Stimulated activated CD8-positive, alpha-beta memory T cell treated with anti-CD3 and anti-CD28 coated beads, Interleukin-7, amount 100 ng/mL, for 1 hour (primary cell): ENCODE measurements at places on chromosomes 5 and 9.

DNA sequence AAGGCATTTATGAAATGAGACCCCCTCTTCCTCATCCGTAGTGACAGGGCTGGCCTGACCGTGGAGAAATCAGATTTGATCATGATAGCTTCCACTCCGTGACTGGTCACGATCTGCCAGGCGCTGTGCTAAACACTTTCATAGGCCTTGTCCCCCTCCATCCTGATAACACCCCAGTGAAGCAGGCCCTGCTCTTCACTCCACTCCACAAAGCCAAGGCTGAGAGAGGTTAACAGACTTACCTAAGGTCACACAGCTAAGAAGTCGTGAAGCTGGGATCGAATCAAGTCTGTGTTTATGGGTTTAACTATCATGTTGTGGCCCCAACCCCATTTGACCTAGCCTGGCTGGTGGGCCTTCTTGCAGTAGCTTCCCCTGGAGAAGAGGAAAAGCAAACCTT lies 53.3 kb upstream of the IL17B start:
- no peak for DNase-seq

GRCh38 chr5:174378121-174378874 lies 332.8 kb downstream of the NSG2 start:
- DNase-seq, result no peak

DNA sequence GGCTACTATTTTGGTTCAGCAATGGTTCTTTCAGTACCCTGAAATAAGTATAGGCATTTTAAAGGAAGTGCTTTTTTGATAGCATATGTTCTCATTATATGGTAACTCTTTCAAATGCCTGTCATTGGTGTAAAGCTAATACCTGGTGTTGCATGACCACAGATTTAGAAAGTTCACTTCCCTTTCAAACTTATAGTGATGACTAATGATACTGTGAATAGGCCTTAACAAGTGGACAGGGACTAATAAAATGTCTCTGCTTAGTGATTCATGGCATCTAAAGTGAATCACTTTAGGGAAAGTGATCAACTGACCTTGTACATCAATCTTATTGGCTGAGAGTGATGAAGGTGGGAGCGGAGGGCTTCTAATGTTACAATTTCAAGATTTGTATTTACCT lies 21.6 kb downstream of the MRPL22 start:
- no peak for DNase-seq

DNA sequence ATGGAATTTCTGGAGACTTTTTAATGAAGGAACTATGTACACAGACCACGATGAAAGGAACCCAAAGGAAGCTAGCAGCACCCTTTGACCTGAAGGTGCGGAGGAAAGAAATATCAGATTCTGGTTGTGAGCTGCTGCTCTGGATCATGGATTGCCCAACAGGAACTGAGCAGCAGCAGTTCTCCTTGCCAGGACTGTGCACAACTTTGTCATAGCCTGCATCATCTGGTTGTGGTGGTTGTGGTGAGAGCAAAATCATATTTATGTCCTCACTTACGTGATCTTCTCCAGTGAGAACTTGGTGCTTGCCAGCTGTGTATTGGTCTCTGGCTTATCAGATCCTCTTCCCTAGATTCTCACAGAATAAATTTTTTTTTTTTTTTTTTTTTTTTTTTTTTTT lies 70.7 kb upstream of the LPAR1 start:
- no peak for DNase-seq

GRCh38 chr5:150391064-150391834 lies 21.5 kb downstream of the CD74 start:
- no peak for DNase-seq

DNA sequence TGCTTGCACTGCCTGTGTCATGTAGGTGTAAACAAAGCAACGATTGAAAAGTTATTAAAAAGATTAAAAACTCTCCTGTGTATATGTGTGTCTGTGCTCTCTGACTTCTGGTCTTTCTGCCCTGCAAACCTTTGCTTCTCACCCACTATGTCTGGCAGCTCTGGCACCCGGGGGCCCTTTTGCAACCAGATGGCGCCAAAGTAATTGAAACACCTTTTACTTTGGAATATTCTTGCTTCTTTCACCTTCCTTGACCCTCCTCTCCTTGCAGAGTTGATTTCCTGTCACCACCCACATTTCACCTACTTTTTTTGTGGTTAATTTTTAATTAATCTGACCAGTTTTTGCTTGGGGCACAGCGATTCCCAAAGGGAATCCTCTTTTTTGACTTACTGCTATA lies 275.5 kb downstream of the ARHGEF28 start:
- DNase-seq, result no peak

- no peak for DNase-seq
These were observed 474.3 kb upstream of the KIF2A start for GRCh38 chr5:61831736-61832135.

- DNase-seq, result no peak
These were observed 167.9 kb upstream of the ACTBL2 start for GRCh38 chr5:57650360-57651069.

GRCh38 chr5:127083711-127084110 lies 10.4 kb upstream of the C5orf63 start:
- DNase-seq, result no peak

GRCh38 chr5:67163231-67163756 lies 33.3 kb downstream of the CD180 start:
- DNase-seq, result no peak

- no peak for DNase-seq
These were observed 23.3 kb upstream of the MGAT1 start for GRCh38 chr5:180825768-180826525.

DNA sequence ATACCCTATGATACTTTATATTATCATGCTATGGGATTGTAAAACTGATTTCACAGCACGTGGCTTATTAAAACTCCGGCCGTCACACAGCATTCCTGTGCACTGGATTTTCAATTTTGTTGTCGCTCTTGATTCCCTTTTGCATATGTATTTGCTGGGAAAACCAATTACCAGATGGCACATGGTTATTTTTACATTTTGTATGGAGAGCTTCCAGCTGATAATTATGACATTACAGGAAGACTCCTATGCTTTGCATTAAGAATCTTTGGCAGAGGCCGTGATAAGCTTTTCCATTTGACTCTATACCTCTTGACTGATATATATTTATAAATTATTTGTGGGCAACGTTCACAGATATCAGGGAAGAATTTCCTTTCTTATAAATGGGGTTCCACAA lies 381.2 kb upstream of the RORB start:
- DNase-seq, result no peak

DNA sequence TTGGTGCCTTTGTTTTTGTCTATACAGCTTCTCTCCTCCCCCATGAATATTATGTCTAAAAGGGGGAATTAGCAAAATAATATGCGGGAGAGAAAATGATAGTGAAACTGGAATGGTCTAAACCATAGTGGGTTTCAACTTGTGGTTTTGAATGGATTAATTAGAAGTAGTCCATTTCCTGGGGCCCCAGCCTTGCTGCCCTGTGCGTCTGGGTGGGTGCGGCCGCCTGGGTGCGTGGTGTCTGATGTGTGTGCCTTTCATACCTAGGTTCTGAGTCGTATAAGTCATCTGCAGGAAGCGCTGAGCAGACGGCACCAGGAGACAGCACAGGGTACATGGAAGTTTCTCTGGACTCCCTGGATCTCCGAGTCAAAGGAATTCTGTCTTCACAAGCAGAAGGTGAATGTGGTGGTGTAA lies 120.0 kb upstream of the CACNA1B start:
- DNase-seq, result no peak

DNA sequence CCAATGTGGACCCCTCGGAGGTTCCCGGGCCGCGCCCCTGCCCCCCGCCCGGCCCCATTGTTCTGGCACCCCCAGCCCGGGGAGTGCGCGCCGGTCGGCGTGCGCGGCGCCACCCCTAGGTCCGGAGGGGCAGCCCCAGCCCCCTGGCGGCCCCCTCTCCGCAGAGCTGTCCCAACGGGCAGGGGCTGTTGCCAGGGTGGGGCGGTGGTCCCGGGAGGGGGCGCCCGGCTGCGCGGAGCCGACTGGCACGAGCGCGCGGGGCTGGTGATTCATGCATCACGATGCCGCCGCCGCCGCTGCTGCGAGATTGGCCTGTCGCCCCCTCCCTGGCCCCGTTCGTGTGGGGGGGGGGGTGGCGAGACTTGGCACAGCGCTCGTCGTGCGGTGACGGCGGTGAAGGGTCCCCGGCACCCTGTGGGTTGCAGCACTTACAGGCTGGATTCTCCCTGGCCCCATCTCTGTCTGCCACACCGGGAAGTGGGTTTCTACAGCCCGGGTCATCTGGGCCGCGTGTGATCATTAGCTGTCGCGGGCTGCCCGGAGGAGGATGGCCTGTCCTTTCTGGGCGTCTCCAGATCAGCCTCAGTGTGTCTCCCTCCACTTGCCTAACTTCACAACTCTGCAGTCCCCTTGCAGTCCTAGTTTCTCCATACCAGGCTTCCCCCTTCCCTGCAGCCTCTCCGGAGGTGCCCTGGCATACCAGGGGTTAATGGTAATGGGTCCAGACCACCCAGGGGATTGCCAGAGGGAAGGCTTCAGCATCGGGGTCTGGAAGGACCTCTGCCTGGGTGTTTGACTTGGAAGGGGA lies 858 bp downstream of the NCS1 start:
- peak; percentile 13 for DNase-seq

- no peak for DNase-seq
These were observed 47.5 kb downstream of the NEURL1B start for GRCh38 chr5:172688349-172689217.

- no peak for DNase-seq
These were observed 460 bp downstream of the DMRTA1 start for GRCh38 chr9:22446950-22447617.

- DNase-seq, result no peak
These were observed 150.2 kb downstream of the MACROH2A1 start for GRCh38 chr5:135248801-135249231.

- DNase-seq, result no peak
These were observed 102.4 kb downstream of the MED27 start for GRCh38 chr9:131977109-131977838.

DNA sequence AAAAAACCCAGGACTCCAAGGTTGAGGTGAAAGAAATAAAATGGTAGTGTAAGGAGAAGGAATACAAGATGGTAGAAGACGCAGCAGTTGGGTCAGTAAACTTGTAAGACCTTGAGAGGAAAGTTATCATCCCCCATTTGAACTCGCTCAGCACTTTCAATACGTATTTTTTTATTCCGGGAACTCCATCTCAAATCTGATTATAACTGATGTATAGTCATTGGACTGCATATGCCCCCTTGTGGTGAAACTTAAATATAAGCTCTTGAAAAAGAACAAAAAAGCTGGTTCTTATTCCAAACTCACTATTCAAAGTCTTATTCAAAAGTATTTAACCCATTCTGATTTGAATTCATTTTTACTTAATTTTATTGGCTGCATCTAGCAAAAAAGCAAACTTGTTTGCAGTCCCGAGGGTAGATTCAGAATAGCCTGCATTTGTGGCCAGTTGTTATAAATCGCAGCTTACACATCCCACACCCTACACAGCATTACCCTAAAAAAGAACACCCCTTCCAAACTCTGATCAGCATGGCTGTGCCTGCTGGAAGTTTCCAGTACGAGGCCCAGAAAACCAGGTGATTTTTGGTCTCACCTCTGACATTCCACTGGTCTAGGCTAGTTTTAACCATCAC lies 118.0 kb downstream of the ESM1 start:
- no peak for DNase-seq

GRCh38 chr5:79416499-79416898 lies 97.4 kb downstream of the HOMER1 start:
- DNase-seq, result no peak

- no peak for DNase-seq
These were observed 194.0 kb downstream of the SEMA6A start for GRCh38 chr5:116380621-116381020.

DNA sequence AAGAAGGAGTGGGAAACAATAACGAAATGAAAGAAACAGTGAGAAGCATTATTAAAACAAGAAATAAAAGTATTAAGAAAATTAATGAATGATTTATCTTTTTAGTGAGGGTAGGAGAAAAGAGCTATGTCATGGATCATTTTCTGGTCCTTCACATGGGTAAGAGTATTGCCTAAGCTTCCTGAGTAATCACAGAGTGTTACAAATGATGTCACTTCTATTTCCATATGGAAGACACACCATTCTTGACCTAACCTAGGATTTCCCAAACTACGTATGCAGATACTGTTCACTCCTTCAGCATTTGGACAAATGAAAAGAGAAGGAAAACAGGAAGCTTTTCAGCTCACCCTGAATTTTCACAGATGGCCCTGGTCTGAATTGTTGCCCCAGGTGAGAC lies 3.3 kb upstream of the TSLP start:
- DNase-seq, result no peak

- no peak for DNase-seq
These were observed 556.9 kb downstream of the PTPRD start for GRCh38 chr9:10055886-10056395.

- no peak for DNase-seq
These were observed 47.8 kb downstream of the WWC1 start for GRCh38 chr5:168339109-168339771.

GRCh38 chr5:72379936-72380335 lies 59.8 kb downstream of the PTCD2 start:
- no peak for DNase-seq

- no peak for DNase-seq
These were observed 41.6 kb downstream of the TSTD2 start for GRCh38 chr9:97591535-97591934.

DNA sequence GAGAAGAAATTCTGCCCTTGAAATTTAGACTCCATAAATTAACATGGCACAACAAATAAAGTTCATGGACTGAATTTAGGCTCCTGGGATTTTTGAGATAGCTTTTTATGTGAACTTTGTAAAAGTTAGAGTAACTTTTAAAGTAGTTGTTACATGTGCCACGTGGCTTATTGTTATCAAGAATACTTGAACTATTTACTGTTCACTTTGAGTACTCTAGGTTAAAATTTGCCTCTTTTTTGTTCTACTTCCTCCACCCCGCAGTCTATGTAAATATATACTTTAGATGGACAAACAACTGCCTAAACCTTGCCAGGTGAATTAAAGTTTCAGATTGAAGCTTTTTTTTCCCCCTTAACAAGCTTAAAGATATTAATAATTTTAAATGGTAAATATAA lies 457.9 kb downstream of the RAB3C start:
- no peak for DNase-seq

DNA sequence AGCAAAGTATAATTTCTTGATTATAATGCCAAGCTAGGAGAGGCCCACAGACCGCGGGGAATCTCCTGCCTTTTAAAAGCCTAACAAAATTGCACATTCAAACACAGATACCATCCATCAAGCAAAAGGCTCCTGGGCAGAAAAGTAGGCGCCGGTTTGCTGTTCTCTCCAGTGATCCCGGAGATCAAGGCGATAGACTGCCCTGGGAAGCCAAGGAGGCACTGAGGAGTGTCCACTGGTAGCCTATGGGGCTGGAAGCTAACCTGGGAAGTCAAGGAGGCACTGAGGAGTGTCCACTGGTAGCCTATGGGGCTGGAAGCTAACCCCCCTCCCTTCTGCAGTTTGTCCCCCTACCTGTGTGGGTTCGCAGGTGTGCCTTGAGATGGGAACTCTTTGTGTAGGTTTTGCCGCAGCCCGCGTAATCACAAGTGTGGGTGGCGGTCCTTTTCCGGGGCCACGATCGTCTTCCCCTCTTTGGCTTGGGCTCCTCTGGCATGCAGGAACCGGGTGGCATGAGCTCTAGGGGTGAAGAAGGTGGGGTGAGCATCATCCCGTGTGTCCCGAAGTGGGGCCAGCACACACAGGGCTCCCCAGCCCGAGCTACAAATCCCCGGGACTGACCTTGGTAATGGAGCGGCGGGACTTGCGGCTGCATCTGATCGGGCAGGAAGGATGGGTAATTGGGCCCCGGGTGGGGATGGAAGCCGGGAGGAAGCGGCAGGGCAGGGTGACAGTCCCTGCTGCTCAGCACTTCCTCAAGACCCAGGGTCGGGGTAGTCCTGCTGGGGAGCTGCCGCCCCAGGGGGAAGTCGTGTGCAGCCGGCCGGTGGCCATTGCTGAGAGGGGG lies 2.7 kb downstream of the KLF4 start:
- DNase-seq, result no peak

GRCh38 chr9:123296174-123296573 lies 27.8 kb upstream of the STRBP start:
- DNase-seq, result no peak
